HL-60 (cell line): ENCODE measurements at places on chromosomes 2 and 18.
A peak's percentile ranks its signal among the peaks of the same experiment; 100 is the strongest.

GRCh38 chr2:216727346-216728122 is 32.2 kb upstream of the IGFBP5 start:
- no peak for DNase-seq

DNA sequence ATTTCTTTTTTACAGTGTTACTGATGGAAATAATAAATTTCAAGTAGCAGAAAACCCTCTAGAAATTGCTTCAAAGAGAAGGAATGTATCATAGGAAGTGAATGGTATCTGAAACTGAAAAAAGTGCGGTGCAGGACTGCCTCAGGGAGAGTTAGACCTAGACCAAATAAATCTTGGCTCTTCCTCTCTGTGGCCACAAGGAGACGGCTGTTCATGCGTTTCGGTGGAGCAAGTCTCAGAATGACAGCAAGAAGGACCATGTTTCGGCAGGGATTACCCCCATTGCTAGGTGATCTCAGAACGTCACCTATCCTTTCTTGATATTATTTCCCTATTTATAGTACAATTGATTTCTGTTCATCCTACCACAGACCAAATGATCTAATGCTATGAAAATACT is 522.3 kb downstream of the SOX11 start:
- no peak for DNase-seq

- no peak for DNase-seq
Measured at GRCh38 chr2:173151671-173152401, 76.2 kb downstream of the MAP3K20 start.

DNA sequence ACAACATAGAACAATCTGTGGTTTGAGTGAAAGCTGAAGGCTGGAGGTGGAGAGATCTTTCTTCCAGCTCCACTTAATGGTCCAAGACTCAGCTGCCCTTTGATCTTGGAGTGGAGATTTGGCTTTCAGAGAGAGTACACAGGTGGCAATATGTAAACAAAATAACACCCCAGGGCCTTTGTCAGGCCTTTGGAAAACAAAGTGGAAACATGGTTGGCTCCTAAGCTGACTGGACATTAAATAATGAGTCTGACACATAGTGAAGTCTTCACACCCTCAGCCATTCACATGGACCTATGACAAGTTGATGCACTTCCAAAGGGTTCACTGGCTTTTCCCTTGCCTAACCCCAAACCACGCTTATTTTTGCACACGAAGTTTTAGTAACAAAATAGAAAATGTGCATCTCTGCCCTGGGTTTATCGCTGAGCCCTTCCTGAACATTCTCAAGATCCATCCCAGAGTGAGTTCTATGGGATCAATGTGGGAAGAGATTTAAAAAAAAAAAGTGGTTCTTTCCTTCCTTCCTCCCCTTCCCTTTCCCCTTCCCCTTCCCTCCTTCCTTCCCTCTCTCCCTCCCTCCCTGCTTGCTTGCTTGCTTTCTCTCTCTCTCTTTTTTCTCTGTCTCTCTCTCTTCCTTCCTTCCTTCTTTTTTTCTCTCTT is 201.3 kb upstream of the NT5C1B start:
- no peak for DNase-seq

DNA sequence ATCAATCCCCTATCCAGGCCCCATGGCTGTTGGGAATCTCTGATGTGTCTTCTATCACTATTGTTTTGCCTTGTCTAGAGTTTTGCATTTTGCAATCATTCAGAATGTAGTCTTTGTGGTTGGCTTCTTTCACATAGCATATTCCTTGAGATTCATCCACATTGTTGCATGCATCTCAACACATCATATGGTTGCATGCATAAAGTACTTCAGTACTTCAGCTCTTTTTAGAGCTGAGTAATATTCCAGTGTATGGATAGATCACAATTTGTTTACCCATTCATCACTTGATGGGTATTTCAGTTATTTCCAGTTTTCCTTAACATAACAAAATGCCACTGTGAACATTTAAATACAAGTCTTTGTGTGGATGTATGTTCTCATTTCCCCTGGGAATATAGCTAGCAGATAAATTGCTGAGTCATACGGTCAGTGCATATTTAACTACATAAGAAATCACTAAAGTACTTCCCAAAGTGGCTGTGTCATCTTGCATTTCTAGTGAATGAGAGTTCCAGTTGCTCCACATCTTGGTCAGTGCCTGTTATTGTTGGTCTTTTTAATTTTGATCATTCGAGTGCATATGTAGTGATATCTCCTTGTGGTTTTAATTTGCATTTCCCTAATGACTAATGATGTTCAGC is 138.8 kb downstream of the BCL11A start:
- no peak for DNase-seq

GRCh38 chr2:100674666-100675065 is 111.9 kb downstream of the PDCL3 start:
- DNase-seq, result no peak

- DNase-seq, result no peak
Measured at GRCh38 chr18:13232086-13232917, 13.7 kb downstream of the LDLRAD4 start.

DNA sequence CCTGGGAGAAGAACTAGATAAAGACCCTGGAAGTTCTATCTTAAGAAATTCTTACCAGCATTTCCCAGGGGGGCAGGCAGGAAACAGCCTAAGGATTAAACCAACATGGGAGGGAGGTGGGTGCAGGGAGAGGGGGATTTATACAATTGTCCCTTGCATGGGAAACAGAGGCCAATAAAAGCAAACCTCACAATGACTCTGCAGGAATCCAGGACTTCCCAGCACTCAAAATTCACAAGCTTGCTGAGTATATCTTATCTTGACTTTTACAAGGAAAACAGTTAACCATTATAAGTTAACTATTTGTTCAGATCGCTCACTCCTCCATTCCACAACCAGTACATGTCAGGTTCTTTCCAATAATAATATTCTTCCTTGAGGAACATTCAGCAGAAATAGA is 241.3 kb downstream of the MREG start:
- DNase-seq, result no peak

GRCh38 chr2:145283131-145283530 is 763.2 kb upstream of the ZEB2 start:
- DNase-seq, result no peak

GRCh38 chr2:128818704-128819491 is 500.2 kb upstream of the HS6ST1 start:
- no peak for DNase-seq

DNA sequence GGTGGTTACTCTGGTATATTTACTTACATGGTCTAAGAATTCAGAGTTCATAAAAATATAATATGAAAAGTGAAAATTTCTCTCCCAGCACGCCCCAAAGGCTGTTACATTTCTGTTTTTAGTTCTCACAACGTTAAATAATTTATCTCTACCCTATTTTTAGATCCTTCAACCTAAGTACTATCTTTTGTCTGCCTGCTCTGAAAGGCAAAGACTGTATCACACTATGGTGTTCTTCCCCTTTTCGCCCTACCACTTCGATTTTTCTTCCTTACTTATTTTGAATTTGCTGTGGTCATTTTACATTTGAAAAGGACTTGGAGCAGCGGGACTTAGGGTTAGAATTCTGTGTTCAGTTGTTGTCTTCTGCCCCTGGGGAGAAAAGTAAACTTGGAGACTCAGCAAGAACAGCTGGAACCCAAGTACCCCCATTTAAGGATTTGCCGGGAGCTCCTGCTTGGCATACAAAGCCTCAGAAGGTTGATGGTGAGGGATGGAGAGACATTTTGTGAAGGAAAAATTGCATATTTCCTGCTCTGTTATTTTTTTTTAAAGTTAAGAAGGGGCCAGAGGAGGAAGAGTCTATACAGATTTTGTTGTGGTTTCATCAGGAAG is 19.0 kb downstream of the ADAM23 start:
- no peak for DNase-seq

DNA sequence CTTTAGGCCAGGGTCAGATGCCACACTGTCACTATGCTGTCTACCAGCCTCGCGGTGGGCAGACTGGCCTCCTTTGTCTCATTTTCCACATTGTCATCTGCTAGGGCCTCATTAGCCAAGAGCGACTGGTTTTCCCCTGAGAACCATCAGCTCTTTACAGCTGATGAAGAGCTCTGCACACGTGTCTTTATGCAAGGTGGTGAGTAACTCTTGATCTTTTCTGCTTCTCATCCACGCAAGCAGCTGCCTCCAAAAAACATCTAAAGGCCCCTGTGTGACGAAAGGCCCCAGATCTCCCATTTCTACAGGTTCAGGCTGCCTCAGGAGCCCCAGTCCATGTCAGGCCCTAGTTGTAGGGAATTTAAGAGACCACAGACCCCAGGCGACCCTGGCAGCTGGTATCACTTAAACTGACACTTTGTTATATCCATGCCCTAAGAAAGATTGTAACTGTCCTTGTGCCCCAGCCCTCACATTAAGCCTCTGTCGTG is 52.9 kb downstream of the DPYSL5 start:
- no peak for DNase-seq

GRCh38 chr2:204604061-204604460 is 58.8 kb downstream of the PARD3B start:
- DNase-seq, result no peak

DNA sequence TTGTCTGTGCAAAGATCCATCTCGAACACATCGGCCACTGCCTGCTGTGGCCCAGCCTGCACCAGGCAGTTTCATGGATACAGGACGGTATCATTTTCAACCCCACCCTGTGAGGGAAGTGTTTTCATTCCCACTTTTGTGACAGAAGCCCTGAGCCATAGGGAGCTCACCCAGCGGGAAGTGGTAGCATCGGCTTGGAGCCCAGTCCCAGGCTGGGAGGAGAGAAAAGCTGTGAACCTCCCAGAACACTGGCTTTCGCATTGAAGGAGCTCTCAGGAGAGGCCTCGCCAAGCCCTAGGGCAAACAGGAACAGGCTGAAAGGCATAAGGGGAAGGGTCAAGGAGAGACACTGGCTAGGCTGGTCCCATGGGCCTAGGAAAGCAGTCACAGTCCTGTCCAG is 166.1 kb downstream of the TFCP2L1 start:
- DNase-seq, result no peak

DNA sequence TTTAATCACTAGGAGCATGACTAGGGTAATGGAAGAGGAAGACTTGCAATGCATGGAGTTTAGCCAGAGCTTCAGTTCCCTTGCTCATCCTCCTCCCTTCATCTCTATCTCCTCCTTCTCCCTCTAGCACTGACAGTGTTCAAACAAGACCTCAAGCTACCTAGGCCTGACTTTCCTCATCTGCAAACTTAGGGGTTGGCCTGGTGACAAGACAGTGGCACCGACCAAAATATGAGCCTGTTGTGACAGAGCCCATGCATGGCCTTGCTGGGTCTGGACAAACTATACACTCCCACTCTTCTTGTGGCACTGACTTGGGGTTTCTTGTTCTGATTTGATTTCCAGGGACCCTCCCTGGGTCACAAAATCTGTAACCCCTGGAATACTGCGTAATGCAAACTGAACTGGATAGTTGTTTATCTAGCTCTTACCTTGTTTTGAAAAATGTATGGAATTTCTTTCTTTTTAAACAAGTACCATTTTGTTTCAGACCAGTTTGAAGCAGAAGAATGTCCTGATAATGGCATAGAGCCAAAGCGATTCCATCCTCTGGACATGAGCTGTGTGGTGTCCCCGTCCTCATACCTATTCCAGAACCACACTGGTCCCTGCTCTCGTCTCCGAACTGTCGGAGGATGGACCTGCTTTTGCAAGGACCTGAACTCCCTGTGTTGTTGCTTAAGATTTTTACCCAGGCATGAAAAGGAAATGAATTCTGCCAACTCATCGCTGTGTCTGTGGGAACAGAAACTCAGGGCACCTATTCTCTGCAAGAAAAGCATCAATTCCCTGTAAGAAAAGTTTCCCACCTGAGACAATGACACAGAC is 33.4 kb upstream of the PPP4R1 start:
- no peak for DNase-seq

- no peak for DNase-seq
Measured at GRCh38 chr2:111049792-111050640, 70.7 kb upstream of the BCL2L11 start.

DNA sequence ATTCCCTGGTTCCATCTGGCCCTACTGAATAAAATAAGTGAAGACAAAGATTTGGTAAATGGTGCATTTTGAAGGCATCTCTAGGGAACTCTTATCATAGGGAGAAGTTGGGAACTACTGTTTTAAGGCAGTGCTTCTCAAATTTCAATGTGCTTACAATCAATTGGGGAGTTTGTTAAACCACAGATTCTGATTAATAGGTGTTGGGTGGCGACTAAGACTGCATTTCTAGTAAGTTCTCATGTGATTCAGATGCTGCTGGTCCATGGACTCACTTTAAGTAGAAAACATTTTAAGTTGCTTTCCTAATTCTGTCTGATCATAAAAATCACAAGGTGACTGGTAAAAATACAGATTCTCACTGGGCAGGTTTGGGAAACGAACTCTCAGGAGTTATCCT is 14.6 kb downstream of the FARSB start:
- DNase-seq, result no peak

GRCh38 chr2:143513081-143513480 is 383.9 kb downstream of the ARHGAP15 start:
- DNase-seq, result no peak

DNA sequence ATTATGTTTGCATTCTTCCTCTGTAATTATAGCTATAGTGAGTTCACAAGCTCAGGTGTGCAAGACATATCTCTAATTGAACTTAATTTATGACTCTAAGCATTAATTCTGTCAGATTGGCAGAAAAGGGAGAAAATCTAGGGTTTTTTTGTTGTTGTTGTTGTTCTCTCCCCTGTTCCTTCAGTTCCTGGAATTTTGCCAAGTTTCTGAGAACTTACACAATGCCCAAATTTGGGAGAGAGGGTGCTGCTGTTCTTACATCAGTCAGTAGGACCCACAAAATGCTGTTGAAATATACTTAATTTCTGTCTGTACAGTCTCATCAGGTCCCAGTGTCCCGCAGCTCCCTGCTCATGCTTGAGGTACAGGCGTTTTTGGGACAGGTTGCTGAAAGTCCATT is 221.8 kb upstream of the RBMS1 start:
- peak; percentile 6 for DNase-seq

DNA sequence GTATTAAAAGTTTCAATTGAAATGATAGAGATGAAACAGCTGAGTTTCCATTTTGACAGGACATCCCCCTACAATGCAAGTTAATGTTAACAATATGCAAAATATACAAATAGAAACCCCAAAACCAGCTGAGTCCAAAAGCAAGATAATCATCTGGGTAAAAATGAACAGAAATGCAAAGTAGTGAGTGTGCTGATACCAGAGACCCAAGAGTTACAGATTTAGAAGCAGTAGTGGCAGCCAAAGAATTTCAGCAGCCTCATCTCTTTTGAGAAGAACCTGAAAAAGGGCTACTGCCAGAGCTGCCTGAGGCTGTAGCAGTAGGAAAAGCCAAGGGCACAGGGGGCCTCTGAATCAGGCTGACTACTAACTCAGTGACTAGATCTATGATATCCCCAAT is 82.6 kb downstream of the THADA start:
- no peak for DNase-seq

DNA sequence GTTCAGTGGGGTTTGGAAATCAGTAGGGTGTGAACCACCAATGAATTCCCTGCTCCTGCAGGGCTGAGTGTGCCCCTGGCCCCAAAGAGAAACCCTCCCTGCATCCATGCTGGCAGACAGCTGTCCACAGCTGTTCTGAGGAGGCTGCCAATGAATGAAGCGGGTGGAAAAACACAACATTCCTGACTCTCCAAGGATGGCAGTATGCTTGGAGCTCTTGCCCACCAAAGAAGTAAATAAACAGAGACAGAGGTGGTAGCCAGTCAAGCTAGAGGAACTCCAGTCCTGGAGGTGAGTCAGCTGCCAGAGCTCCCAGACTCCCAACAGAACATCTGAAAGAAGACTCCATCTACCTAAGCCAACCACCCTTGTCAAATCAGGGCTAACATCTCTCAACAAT is 6.2 kb downstream of the ZBTB7C start:
- no peak for DNase-seq
